A549 treated with Hydrocortisone at 1 μM for 4 hours (cell line): ENCODE measurements at places on chromosomes 5 and 9. TPM values are rescaled to one million over a fixed set of nuclear protein-coding genes. Genes with fewer than 3 reads are reported as not detected.

FOXD1 gene
- total RNA-seq, result 12.8 to 18.0 TPM (median 17.0 TPM) in 5 replicates

CCDC152 gene
- not detected in 5 replicates for total RNA-seq

PTPA gene
- 120 to 138 TPM (median 130 TPM) in 5 replicates for total RNA-seq

HTR1A gene
- not detected in 5 replicates for total RNA-seq

NXNL2 gene
- 0.44 to 1.2 TPM (median 0.74 TPM) in 5 replicates for total RNA-seq

NOXA1 gene
- 0.79 to 1.8 TPM (median 1.7 TPM) in 5 replicates for total RNA-seq

IL3 gene
- not detected in 5 replicates for total RNA-seq

ST6GALNAC6 gene
- 18.3 to 23.7 TPM (median 21.6 TPM) in 5 replicates for total RNA-seq

DDX4 gene
- total RNA-seq, result 0.05 to 0.08 TPM in 2 of 5 replicates, not detected in the others

TOR1B gene
- total RNA-seq, result 21.1 to 26.7 TPM (median 24.2 TPM) in 5 replicates

GPR151 gene
- total RNA-seq, result not detected in 5 replicates

ROR2 gene
- 1.1 to 2.0 TPM (median 1.4 TPM) in 5 replicates for total RNA-seq

CDKN2A gene
- not detected in 5 replicates for total RNA-seq

MORN5 gene
- total RNA-seq, result not detected in 5 replicates

ARHGEF39 gene
- total RNA-seq, result 13.6 to 18.2 TPM (median 17.4 TPM) in 5 replicates

CDH18 gene
- total RNA-seq, result not detected in 5 replicates
